ENCODE measurements at places on chromosomes 2 and 18.

- DNase-seq = no peak
Measured at GRCh38 chr2:10016001-10016801, 27.1 kb upstream of the KLF11 start.

DNA sequence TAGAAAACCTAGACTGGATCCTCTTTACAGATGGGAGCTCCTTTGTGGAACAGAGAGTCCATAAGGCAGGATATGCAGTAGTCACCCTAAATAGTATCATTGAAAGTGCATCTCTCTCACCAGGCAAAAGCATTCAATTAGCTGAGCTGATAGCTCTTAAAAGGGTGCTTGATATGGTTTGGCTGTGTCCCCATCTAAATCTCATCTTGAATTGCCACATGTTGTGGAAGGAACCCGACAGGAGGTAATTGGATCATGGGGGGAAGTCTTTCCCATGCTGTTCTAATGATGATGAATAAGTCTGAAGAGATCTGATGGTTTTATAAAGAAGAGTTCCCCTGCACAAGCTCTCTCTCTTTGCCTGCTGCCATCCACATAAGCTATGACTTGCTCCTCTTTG lies 96.2 kb upstream of the RMP24 start:
- DNase-seq = no peak

DNA sequence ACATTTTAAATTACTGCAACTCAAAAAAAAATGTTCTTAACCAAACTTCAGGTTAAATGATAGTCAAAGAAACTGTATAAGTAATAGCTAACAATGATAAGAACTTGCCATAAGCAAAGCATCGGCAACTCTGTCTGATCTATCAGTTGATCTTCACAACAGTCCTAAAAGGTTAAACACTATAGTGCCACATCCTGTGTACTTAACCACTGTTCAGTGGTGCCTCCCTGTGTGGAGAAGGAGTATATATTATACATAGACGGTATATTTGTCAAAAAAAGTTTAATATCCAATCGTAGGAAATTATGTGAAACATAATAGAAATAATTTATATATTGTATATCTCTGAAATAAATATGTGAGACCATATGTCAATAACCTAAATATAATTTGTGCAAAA lies 13.0 kb downstream of the DTNA start:
- no peak for DNase-seq

GRCh38 chr2:157246765-157247407 lies 10.6 kb upstream of the GALNT5 start:
- DNase-seq = no peak

DNA sequence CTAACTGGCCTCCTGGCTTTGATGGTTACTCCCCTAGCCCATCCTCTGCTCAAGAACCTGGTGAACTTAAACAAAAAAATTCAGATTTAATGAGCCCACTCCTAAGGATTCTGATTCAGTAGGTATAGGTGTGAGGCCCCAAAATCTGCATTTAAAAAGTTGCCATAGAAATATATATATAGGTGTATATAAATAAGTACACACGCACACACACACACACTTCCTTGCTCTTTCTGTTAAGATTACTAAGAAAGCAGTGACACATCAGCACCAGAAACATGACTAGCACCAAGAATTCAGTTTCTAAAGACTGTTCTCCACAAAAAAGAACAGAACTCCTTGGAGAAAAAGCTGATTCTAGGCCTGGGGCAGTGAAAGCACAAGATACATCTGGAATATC lies 17.8 kb downstream of the EML6 start:
- no peak for DNase-seq

- DNase-seq = no peak
Measured at GRCh38 chr2:11742702-11743357, 3.6 kb upstream of the LPIN1 start.

- DNase-seq = no peak
Measured at GRCh38 chr2:231258701-231259100, 60.3 kb downstream of the ARMC9 start.

GRCh38 chr18:2049986-2050385 lies 521.3 kb downstream of the METTL4 start:
- DNase-seq = no peak

GRCh38 chr2:232587512-232587911 lies 37.0 kb downstream of the EIF4E2 start:
- DNase-seq = no peak

- DNase-seq = no peak
Measured at GRCh38 chr2:122255924-122256323, 500.5 kb downstream of the TSN start.

GRCh38 chr18:50656396-50656795 lies 96.5 kb downstream of the MAPK4 start:
- no peak for DNase-seq

GRCh38 chr2:219724628-219725027 lies 97.2 kb downstream of the SLC4A3 start:
- no peak for DNase-seq

GRCh38 chr18:30595942-30596341 lies 446.6 kb downstream of the DSC3 start:
- no peak for DNase-seq

Data from stimulated activated CD4-positive, alpha-beta T cell treated with anti-CD3 and anti-CD28 coated beads, Interleukin-1b, Interleukin-23, amount 100 ng/mL, for 1 hour (primary cell).